Esophagus squamous epithelium (tissue), 5 donors: ENCODE measurements at places on chromosomes 4 and X.

DNA sequence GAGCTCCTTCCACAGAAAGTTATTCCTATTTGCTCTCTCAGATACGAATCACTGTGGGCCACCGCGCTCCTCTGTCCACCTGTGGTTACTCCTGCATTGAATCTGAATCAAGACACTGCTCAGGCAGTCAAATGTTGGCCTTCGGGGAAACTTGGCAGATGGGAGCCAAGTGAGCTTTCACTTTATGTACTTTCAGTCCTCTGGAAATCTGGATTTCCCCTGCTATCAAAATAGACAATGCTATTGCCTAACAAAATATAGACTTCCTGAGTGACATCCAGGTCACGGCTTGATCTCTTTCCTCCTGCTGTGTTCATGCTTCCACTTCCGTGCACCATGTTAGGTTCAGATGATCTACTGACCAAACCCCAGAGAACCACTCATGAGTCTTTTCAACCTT is 43.8 kb downstream of the FHL1 start:
- DNase-seq, result no peak

GRCh38 chrX:109345856-109346255 is 136.0 kb downstream of the GUCY2F start:
- DNase-seq, result no peak

DNA sequence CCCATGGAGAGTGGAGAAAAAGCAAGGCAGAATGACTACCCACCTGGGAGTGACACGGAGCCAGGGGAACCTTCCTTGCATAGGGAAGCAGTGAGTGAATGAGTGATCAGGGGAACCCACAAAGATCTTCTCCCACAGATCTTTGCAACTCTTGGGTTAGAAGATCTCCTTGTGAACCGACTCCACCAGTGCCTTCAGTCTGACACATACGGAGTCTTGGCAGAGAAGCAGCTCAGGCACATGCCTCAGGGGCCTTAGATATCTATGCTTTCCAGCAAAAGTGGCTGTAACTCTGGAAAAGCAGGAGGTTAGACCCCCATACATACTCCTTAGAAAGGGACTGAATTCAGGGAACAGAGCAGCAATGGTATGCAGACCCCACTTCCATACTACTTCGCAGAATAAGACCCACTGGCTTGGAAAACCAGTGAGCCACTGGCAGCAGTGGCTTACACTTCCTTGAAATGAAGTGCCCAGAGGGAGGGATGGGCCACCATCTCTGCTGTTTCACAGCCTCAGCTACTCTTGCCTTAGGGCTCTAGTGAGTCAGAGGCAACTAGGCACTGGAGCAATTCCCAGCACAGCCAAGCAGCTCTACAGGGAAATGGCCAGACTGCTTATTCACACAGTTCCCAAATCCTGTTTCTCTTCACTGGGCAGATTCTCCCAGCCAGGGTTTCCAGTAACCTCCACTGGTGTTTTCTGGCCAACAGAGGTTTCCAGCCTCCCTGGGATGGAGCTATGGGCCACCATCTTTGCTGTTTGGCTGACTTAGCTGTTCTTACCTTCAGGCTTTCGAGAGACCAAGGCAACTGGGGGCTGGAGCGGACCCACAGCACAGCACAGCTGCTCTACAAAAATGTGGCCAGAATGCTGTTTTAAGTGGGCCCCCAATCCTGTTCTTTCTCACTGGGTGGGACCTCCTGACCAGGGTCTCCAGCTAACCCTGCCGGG is 82.8 kb upstream of the TCEAL2 start:
- no peak for DNase-seq

- no peak for DNase-seq
These were observed 39.3 kb upstream of the CXCL8 start for GRCh38 chr4:73701116-73701515.

GRCh38 chrX:68570598-68570997 is 71.7 kb downstream of the YIPF6 start:
- no peak for DNase-seq

DNA sequence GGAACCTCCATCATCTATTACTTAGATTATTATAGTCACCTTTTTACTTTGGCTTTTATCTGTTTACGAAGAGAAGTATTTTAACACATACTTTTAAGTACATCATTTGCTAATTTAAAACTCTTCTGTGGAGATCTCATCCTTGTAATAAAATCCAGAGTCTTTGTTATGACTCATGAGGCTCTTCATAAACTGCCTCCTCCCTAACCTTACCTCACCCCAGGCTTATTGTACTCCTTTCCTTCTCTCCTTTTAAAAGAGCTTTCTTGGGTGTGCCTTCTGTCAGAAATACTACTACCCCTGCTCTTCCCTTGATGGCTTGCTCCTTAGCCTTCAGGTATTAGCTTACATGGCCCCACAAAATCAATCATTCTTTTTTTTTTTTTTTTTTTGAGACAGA is 6.6 kb downstream of the ARL9 start:
- no peak for DNase-seq

DNA sequence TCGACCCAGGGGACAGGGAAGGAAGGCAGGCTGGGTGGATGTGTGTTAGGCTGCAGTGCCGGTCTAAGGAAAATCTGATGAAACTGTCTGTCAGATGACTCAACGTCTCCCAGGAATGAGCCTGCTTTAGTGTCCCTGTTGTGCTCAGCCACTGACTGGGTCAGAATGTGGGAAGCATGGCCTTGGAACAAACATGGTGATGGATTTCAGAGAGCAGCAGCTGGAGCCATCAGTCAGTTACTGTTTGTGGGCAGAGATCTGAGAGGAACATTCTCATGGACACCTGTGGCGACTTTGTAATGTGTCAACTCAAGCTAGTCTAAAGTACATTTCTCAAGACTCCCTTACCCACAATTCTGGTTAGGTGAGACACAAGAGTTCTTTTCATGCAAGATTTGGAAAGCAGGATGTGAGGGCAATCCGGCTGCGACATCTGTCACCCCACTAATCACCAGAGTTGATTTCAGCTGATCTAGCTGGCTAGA is 63.2 kb downstream of the ANAPC10 start:
- no peak for DNase-seq

GRCh38 chrX:70134116-70134477 is 850 bp downstream of the IGBP1 start:
- DNase-seq, result no peak

DNA sequence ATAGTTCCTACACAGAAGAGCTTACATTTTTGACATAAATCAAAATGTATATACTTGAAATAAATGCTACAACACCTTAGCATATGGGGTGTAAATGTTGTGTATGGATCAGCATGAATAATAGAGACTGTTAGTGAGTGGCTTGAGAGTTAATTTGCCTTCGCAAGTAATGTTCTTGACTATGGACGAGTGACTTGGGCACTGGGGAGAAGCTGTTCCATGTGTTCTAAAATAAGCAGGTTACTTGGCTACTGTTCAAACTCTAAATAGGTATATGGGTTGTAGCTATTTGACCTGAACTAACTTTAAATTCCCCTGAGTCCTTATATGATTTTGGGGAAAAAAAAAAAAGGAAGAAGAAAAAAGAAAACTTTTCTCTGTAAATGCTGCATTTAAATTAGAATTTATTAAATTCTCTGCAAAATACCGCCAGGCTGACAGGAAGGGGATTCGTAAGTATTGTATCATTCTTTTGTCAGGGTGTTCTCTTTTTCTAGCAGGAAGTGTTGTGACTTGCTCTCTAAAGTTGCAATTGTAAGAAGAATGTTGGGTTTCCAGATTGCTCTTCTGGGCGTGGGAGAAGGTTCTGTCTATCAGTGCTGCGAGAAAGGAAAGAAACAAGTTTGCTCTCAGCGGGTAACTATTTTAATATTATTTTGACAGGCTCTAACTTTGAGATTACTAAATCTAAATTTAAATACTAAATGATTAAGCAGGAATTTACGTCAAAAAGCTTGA is 32.2 kb downstream of the PLS3 start:
- no peak for DNase-seq

GRCh38 chrX:106780664-106781377 is 21.7 kb upstream of the TBC1D8B start:
- DNase-seq, result no peak

GRCh38 chrX:132668178-132668577 is 179.3 kb upstream of the MBNL3 start:
- no peak for DNase-seq

GRCh38 chr4:37812713-37813112 is 13.8 kb upstream of the PGM2 start:
- no peak for DNase-seq

GRCh38 chr4:99642725-99643489 is 14.7 kb downstream of the C4orf54 start:
- no peak for DNase-seq

GRCh38 chrX:12614266-12614665 is 176.9 kb upstream of the PRPS2 start:
- no peak for DNase-seq

GRCh38 chr4:182843808-182844325 is 73.3 kb downstream of the DCTD start:
- no peak for DNase-seq

DNA sequence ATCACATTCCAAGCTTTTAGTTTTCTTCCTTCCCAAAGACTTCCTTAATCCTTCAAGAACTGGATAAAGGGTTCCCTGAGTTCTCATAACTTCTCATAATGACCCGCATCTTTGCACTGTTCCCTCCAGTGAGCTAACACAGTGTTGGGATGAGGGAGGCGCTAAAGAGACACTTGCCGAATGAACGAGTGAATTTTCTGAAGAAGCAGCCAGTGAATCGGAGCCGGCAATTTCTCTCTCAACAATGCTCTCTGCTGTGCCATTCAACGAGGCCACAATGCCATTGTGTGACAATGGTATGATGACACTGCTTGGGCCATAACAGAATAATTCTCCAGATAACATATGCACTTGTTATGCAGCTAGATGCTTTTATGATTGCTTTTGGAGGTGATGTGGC is 51.4 kb upstream of the ZFP42 start:
- no peak for DNase-seq

GRCh38 chrX:75156531-75156945 is 455 bp upstream of the ABCB7 start:
- DNase-seq, result no peak

DNA sequence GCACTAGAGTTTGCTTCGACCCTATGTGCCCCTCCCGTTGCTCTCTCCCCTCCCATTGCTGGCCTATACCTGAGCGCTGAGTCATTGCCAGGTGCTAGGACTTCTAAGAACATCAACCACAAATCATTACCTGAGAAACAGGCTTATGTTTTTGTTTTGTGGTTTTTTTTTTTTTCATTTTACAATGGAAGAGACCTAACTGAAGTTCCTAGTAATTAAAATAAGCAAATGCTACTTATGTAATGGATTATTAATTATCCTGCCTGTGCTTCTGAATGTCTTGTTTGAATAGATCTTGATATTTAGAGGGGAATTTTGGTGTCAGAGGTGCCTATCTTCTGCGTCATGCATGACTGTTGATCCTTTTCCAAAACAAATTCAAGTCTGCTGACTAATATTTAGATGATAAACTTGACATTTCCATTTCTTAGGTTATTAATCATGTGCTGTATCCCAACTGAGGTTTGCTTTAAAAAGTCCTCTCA is 275.4 kb upstream of the CPEB2 start:
- no peak for DNase-seq

DNA sequence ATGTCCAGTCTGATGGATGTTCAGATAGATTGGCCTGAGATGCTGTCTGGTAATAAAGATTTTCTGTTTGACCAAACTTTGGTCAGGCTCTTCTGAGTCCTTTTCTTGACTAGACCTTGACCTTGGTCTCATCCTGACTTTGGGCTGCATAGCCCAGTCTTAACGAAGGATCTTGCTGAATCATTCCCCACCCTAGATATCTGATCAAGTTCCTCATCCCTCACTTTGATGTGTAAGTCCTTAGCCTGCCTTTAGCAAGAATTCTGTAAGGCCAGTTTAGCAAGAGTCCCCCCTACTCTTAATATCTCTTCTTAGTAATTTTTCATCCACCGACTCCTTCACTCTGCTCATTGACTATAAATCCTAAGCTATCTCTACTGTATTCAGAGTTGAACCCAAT is 244.4 kb upstream of the JADE1 start:
- DNase-seq, result no peak

DNA sequence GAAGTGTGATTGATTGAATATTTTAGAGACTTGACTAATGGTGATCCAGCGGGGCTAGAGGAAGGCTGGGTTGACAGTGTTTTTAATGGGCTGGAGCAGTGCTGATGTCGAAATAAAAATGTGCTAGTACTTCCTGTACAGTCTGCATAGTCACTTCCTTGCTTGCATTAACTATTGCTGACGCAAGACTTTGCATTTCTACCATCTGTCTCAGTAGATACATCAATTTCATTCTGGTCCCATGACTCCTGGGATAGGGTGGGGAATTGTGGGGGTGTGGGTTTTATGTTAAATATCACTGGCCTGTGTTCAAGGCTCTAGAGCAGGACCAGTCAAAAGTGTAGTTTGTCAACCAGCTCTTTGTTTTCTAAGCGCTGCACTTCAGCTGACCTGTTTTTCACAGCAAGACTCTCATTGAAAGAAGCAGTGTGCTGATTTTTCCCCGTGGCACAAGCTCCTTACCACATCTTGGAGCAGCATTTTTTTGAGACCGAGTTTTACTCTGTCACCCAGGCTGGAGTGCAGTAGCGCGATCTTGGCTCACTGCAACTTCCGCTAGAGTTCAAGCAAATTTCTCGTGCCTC is 35.2 kb upstream of the PHEX start:
- no peak for DNase-seq

GRCh38 chrX:115639334-115639880 is 78.4 kb downstream of the PLS3 start:
- DNase-seq, result no peak

DNA sequence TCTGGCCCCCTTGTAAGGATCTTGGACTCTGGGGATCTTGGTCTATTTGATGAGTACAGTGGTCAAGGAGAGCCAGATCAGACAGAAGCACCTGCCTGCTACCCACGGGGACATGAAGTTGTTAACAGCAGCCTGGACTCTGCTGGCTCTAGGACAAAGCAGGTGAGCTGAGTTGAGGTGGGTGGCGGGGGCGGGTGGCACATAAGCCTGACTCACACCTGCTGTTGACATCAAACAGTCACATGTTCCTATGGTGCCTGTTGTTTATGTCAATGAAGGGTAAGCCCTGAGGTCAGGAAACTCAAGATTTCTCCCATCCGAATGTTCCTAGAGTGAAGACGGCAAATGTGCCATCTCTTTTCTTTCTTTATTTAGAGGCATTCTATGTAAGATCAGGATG is 50.1 kb upstream of the CLNK start:
- no peak for DNase-seq

DNA sequence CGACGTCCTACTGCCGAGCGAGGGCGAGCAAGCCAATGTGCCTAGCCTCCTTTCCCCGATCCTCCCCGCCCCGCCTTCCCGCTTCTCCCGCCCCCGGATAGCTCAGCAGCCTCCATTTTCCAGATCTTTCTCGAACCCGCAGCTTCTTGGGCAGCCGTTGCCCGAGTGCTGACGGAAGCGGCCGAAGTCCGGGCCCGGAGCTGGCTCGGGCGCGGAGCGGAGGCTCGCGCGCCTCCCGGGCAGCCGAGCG is 172 bp upstream of the HSPA4L start:
- no peak for DNase-seq

GRCh38 chrX:43065978-43066377 is 288.0 kb upstream of the PPP1R2C start:
- DNase-seq, result no peak
